Kidney tubule cell (primary cell): ENCODE measurements at places on chromosomes 11 and 22.
A peak's percentile ranks its signal among the peaks of the same experiment; 100 is the strongest.

GRCh38 chr22:50585781-50586180 is 3.1 kb upstream of the CHKB start:
- no peak for DNase-seq

GRCh38 chr22:25839755-25840154 is 97.8 kb downstream of the MYO18B start:
- DNase-seq = no peak

DNA sequence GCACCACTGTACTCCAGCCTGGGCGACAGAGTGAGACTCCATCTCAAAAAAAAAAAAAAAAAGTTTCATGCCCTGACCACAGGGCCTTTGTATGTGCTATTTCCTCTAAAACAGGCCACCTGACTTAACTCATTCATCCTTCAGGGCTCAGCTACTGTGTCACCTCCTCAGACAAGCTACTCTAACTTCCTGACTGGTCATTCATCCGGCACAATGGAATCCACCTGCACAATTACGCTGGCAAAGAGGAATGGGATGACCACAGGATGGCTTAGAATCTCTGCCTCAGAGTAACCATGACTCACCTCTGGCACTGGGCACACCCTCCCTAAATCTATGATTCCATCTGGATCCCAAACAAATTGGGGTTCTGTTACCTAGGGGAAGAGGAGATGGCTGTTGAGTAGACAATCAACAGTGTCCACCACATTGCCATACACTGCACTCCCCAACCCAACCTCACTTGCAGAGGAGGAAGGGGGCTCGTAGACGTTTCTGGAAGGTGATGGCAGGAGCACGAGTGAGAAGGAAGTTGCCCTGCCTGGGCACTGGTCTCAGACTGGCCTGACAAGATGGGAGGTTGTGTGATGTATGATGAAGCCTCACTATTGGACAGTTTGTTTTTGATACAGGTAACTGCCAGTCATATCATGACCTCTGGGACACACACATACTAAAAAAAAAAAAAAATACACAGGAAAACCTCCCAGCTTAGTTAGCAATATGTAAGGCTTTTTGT is 22.8 kb upstream of the HMOX1 start:
- peak; percentile 99 for DNase-seq

DNA sequence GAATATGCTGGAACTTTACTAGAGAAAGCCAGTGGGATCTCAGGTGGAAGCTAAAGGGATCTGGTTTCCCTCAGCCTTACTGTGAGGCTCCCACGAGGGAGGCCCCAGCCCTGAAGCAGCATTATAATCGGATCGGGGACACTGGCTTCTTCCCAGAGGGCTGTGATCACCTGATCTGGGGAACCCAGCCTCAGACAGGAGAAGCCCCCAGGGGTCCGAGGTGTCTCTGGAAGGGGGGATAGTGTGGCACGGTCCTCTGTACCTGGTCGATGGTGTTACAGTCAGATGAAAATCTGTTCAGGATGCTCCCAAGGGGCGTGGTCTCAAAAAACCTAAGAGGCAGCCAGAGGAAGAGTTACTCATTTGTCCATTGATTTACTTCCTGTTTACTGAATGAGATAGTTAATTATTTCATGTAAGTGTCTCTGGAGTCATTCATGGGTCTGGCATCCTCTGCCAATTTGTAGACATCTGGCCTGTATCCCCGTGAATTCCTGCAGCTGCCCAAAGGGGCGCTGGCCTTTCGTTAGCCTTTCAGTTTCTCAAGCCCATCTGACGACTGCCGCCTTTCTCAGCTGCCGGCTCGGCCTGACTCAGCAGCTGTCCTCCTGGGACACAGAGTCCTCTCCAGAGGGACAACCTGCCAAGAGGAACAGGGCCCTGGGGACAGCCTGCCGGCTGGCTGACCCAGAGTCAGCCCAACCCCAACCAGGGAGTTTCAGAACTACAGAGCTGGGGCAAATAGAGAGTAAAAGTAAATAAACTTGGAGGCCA is 17.0 kb upstream of the KCNJ11 start:
- peak; percentile 76 for DNase-seq

DNA sequence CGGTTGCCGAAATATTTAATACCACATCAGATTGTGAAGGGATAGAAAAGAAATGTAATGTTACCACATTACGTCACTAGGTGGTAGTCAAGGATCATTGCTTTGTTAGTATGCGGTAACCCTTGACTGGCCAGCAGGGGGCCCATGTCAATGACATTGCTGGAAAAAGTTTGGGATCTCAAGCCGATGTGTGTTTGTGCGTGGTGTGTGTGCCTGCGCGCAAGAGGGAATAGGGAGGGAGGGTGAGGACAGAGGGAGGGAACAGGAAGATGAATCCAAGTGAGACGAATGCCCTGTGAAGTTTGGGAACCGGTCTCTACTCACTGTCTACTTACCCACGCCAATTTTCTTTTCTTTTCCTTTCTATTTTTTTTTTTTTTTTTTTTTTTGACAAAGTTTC is 10.7 kb upstream of the MRGPRX2 start:
- DNase-seq = peak; percentile 88

DNA sequence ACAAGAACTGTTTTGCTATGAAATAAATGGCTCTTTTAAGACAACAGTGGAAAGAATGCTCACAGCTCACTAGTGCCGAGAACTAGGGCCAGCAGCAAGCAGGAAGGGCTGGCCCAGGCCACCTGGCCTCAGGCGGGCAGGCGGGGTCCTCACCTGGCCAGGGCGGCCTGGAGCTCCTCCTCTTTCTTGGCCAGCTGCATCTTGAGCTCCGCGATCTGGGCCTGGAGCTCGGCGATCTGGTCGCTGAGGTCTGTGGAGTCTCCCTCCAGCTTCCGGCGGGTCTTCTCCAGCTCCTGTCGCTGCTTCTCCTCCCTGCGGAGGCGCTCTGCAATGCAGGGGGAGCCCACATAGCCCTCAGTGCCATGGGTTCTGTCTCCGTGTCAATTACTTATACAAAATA is 43.8 kb downstream of the APOL1 start:
- no peak for DNase-seq

DNA sequence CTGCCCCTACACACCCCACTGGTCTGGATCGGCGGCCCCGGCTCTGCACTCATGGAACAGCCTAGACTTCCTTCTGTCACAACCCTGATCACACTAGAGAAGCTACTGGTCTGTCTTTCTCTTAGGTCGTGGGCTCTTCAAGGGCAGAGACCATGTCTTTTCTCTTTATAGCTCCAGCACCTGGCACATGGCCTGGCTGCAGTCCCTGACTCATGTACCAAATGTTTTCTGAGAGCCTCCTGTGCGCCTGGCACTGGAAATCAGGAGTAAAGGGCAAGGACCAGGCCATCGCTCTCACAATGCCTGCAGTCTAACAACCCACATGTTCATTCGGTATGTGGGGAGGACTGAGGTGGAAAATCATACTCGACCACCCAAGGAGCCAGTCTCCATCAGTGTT is 7.5 kb downstream of the ASCC2 start:
- no peak for DNase-seq

GRCh38 chr11:133968300-133968699 is 11.5 kb upstream of the IGSF9B start:
- DNase-seq = no peak

GRCh38 chr11:19393941-19394340 is 153.2 kb upstream of the E2F8 start:
- peak; percentile 69 for DNase-seq

DNA sequence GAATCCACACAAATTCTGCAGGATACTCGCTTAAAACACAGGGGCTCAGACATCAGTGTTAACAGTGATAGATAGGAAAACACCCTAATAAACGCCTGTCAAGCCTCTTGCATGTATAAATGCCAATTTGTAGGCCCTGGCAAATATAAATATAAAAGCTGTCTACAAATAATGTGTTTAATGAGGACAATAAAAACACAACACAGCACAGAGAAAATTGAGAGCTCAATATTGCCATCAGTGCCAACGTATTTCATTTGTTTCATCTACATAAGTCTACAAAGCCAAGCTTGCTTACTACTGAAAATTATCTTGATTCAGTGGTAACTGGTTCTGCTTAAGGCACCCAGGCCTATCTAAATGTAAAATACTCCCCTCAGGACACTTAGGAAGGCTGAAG is 1387.0 kb upstream of the TENM4 start:
- no peak for DNase-seq

DNA sequence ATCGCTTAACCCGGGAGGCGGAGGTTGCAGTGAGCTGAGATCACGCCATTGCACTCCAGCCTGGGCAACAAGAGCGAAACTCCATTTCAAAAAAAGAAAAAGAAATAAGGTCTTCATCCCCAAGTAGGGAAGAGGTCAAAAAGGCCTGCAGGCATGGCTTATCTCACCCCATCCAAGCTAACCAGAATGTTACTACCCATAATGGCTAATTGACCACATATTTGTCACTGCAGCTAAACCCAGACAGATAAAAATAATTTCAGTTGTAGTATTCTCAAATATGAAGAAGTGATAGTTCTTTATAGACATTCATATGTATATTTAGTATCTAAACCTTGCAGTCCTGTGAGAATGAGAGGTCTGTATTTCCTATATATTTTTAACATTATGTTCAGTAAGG is 17.8 kb downstream of the PIWIL4 start:
- no peak for DNase-seq

- peak; percentile 61 for DNase-seq
These were observed 11.7 kb downstream of the OSBPL5 start for GRCh38 chr11:3153291-3153861.

DNA sequence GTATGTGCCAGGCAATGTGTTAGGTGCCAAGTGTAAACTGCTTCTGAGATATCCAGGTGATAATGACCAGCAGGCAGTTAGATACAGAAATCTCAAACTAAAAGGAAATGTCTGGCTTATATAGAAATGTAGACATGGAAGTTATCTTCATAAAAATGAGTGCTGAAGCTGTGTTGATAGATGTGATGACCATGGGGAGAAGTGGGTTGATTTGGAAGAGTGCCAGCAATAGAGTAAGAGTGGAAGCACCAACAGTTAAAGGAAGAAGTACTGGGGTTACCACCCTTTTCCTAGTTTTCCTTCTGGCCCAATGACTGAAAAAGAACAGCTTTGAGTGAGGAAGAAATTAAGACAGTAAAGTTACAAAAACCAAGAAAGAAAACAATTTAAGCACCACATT is 68.5 kb downstream of the C2CD3 start:
- no peak for DNase-seq

DNA sequence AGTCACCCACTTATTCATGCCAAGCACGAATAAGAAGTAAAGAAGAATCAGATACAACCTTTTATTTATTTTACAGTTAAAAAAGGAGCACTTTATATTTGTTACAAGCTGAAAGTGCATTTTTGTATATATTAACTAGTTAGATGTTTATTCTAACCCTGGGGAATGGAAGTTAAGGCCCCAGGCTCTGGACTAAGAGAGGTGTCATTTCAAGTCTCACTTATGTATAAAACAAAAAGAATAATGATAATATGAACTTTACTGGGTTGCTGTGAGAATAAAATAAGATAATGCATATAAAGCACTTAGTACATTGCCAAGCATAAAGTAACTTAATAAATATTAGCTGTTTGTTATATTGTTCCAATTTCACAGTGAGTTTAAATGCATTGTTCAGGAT is 12.1 kb upstream of the FAT3 start:
- no peak for DNase-seq

DNA sequence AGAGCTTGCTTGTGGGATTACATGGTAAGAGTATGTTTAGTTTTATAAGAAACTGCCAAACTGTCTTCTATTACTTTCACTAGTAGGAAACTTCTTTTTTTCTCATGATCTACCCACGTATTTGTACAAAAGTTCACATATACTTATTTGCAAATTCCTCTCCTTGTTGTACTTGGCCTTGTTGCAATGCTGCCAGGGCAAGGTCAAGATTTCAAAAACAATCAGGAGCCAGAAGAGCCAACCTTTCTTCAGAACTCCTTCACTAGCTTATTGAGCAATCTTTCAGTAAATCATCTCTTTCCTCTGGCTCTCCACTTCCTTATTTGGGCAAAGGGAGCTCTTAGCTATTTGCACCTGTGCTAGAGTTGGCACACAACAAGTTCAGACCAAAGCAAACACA is 9.7 kb downstream of the SRSF8 start:
- peak; percentile 70 for DNase-seq

DNA sequence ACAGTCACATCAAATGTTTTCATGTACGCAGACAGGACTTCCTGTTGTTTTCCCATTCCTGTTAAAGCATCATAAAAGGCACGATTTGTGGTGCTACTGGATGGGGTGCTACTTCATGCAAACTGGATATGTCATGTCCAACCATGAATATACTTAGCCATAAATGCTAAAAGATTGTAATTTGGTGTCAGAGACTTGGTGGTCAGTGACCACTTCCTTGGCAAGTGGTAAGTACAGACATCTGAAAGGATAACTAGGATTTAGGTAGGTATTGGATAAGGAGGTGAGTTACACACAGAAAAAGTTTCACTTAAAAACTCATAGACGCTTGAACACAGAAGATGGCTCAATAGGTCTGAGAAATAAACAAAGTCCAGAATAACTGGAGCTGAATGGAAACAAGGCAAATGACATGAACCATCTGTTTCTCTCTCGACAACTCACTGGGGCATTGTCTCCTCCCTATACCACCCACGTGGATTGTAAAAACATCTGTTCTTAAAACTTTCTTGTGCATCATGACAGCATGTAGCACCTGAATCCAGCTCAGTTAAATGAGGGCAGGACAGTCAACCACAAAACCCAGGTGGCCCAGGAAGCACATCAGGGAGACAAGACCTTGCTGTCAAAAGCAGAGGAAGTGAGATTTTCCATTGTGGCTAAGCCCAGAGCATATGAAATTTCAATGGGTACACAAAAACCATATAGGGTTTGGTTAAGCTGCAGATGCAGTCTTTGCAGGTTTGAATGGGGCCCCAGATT is 22.1 kb upstream of the IGLL5 start:
- no peak for DNase-seq

- no peak for DNase-seq
These were observed 103.6 kb upstream of the HSD17B12 start for GRCh38 chr11:43576803-43577521.

- DNase-seq = no peak
These were observed 13.1 kb downstream of the LARGE2 start for GRCh38 chr11:45935349-45936064.

- DNase-seq = no peak
These were observed 151.1 kb upstream of the NECTIN1 start for GRCh38 chr11:119880143-119880542.

DNA sequence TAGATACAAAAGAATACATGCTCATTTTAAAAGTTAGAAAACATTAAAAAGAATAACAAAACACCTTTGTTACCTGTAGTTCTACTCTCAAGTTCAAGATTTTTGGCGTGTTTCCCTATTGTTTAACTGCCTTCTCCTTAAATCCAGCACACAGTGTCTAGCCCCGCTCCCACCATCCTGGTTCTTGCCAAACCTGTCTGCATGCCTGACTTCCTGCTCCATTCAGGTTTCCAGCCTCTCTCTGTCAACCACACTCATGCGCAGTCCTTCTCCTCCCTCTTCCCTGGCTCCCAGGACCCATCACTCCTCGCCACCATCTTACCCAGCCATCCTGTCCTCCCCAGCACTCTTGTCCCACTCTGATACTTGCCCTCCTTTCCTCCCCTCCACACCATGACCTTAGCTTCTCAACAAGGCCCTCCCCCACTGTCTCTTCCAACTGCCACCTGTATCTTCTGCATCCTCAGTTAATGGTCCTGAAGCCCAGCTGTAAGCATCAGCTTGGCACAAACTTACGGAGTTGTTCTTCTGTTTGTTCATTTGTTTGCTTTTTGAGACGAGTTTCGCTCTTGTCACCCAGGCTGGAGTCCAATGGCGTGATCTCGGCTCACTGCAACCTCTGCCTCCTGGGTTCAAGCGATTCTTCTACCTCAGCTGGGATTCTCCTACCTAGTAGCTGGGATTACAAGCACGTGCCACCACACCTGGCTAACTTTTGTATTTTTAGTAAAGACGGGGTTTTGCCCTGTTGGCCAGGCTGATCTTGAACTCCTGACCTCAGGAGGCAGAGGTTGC is 7.5 kb upstream of the MYH9 start:
- DNase-seq = peak; percentile 34

GRCh38 chr11:87326594-87326993 is 288.9 kb downstream of the TMEM135 start:
- no peak for DNase-seq
